ENCODE measurements at places on chromosomes 6 and 20.

GRCh38 chr6:122569230-122569771 is 40.9 kb upstream of the PKIB start:
- no peak for DNase-seq

GRCh38 chr6:82380566-82381185 is 17.1 kb downstream of the TPBG start:
- DNase-seq: no peak

- DNase-seq: no peak
Observed at GRCh38 chr6:170139531-170139930, 151.3 kb downstream of the DLL1 start.

DNA sequence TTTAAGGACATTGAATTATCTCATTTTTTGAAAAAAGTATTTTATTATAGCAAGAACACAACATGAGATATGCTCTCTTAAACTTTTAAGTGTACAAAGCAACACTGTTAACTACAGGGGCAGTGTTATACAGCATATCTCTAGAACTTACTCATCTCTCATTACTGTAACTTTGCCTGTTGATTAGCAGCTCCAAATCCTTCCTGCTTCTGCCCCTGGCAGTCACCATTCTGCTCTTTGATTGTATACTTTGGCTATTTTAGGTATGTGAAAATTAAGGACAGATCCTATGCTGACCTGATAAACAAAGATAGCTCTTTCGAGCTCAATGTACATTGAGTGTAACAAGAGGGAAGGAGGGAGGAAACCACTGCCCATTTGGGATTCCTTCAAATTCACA is 1349.8 kb upstream of the GJE1 start:
- DNase-seq: no peak

DNA sequence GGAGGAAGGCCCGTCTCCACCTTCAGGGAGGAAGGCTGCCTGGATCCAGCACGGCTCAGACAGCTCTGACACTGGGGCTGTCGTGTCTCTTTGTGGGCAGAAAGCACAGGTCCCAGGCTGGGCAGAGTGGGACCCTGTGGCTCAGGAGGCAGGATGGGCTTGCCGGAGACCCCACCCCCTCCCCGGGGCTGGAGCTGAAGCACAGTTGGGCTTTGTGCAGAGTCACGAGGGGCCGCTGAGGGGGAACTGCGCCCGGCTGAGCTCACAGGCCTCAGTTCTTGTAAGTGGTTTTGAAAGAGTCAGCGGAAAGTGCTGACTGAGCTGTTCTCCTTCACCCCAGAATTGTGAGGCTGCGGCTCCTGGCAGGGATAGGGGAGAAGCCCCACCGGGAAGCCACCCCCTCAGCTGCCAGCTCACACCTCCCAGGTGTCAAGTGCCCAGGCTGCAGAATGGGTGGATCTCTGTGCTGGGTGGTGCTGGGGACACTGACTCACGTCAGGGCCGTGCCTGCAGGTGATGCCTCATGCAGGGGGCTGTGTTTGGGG is 145.5 kb upstream of the RNF24 start:
- no peak for DNase-seq

DNA sequence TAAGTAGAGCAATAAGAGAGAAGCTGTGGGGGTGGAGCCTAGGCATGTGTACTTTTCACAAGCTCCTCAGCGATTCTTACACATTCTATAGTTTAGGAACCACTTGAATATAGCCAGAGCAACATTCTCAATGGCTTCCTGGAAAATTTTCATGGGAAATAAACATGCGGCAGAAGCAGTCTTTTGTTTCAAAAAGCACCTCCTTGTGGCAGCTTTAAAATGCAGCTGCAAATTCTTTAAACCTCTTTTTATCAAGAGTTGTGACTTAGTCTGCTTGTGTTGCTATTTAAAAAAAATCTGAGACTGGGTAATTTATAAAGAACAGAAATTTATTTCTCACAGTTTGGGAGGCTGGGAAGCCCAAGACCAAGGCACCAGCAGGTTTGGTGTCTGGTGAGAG is 23.8 kb downstream of the NKX2-2 start:
- DNase-seq: no peak
